ENCODE measurements at places on chromosomes 1 and 21. TPM values are rescaled to one million over a fixed set of nuclear protein-coding genes. Genes with fewer than 3 reads are reported as not detected.

GRCh38 chr21:38810826-38811164, 5.1 kb downstream of the ETS2 start:
- no peak for DNase-seq

- no peak for DNase-seq
These were observed 24.4 kb downstream of the GRHL3 start for GRCh38 chr1:24343412-24344089.

DNA sequence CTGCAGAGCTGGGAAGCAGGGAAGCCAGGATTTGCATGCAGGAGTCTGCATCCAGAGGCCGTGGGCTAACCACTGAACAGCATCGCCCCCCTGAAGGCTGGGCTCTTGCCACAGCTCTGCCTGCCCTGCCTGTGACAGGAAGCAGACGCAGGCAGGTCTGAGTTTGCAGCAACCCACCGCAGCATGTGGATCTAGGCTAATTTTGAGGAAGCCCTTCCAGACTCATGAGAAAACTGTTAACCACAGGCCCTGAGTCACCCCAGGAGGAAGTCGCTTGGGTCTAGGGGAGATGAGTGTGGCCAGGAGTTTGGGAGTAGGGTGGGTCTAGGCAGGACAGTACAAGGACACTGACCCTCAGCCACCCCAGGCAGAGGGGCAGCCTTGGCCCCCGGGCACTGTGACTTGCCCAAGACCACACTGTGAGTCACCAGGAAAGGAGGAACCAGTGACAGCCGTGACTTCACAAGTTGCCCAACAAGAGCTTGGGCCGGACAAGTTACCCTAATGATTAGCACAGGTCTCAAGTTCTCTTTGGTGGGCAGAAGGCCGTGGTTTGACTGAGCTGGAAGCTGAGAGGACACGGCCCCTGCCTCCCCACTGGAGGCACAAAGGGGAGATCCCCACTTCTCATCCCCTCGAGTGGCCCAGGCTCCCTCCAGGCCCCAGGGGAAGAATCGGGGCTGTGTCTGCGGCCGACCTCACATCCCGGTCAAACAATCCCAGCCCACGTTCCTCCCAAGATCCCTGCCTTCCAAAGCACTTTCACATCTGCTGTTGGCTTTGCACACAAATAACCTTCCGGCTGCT, 826 bp downstream of the LAPTM5 start:
- DNase-seq: peak; percentile 21

The SH2D5 gene
- total RNA-seq: 0.30 TPM

The STK40 gene
- 17.9 TPM for total RNA-seq

GRCh38 chr1:92488832-92489231, 2.1 kb upstream of the GFI1 start:
- DNase-seq: no peak

DNA sequence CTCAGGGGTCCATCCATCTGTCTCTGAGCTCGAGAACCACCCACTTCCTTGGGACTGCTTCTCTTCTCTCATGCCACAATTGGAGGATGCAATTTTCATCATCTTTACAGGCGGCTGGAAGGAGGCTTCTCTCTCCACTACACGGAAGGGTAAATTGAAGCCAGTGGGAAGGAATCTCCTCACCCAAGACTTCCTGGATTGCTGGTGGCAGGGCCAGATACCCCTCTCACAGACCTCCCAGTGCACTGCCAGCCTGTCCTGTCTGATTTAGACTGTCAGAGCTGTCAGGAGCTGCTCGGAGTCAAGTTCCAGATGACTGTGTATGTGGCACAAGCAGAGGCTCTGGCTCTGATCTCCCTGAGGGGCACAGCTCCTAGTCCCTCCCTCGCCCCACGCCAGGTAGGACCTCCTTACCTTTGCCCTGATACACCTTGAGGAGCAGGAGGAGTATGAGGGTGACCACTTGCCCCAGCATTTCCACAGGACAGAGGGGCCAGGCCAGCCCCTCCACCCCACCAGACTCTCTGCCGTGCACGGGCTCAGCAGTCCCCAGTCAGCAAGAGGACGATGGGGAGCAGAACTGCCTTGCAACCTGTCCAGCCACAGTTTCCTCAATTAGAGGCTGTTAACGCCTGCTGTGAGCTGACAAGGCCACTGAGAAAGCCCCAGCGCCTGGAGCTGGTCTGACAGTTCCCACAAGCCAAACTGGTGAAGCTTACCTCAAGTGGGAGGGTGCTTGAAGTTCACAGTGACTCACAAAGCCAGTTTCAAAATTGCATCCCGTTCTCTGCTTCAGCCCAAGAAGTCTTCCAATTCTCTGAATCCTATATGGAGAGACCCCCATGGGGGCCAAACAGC, at the start of gene CD244:
Gene CD244, minus strand, starts transcription at position 685 of the 858 bp plus-strand sequence. Its CDS starts 210 bp downstream, at position 475.
- DNase-seq: no peak

DNA sequence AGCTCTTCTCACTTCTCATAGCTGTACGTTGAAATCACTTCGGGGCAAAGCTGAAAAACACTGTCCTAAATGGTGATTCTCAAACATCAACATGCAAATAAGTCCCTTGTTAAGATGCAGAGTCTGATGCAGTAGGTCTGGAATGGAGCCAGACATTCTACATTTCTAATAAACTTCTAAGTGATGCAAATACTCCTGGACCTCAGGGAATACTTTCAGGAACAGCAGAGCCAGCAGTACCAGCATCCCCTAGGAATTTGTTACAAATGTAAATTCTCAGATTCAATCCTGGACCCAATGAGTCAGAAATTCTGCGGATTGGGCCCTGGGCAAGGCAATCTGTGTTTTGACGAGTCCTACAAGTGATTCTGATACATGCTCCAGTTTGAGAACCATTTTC, 152.3 kb downstream of the PCNX2 start:
- no peak for DNase-seq

- DNase-seq: no peak
These were observed 27.9 kb downstream of the EBNA1BP2 start for GRCh38 chr1:43144237-43144636.

The KRTAP12-2 gene
- total RNA-seq: 1.5 TPM

The GOLT1A gene
- total RNA-seq: not detected

- DNase-seq: peak; percentile 27
These were observed at the start of gene FHAD1 for GRCh38 chr1:15246960-15247614. TSS of gene FHAD1 (plus strand) at chr1:15247223. CDS start at chr1:15251785, 4,562 bp downstream.

- no peak for DNase-seq
These were observed 9.6 kb upstream of the RPS6KC1 start for GRCh38 chr1:213041443-213041842.

The JAM2 gene
- 29.0 TPM for total RNA-seq

DNA sequence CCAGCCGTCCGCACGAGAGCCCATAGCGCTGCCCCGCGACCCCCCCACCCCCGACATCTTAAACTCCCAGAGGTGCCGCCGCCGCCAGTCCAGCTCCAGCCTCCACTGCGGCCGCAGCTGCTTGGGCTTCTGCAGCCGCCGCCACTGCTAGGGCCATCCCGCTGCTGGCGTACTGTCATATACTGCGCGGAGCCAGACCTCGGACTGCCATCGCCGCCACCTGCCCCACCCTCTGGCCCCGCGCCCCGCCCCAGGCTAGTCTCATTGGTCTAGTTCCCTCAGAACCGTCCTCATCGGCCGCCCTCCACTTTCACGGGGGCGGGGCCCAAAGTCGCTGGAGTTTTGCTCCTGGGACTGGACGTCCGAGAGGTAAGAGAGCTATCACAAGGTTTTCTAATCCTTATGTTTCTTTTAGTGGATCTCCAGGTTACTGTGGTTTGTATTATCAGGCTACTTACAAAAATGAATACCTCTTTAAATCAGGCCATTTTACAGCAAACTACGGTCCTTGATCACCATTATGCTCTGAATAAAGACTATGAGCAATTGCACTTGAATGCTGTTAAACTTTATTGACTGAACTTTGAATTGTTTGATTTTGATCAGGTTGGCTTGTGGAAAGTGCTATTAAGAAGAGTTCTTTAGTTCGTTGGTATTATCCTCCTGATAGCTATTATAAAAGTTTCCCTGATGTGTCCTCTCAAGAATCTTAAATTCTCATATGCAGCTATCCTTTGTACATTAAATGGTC, 2.8 kb upstream of the CD1D start:
- peak; percentile 8 for DNase-seq

The BRINP3 gene
- total RNA-seq: 0.20 TPM

The AKR7A3 gene
- 0.39 TPM for total RNA-seq

- DNase-seq: no peak
These were observed 7.2 kb upstream of the TACSTD2 start for GRCh38 chr1:58584082-58584895.

- no peak for DNase-seq
These were observed 36.1 kb upstream of the IL20 start for GRCh38 chr1:206829282-206829681.

The CLEC20A gene
- not detected for total RNA-seq

DNA sequence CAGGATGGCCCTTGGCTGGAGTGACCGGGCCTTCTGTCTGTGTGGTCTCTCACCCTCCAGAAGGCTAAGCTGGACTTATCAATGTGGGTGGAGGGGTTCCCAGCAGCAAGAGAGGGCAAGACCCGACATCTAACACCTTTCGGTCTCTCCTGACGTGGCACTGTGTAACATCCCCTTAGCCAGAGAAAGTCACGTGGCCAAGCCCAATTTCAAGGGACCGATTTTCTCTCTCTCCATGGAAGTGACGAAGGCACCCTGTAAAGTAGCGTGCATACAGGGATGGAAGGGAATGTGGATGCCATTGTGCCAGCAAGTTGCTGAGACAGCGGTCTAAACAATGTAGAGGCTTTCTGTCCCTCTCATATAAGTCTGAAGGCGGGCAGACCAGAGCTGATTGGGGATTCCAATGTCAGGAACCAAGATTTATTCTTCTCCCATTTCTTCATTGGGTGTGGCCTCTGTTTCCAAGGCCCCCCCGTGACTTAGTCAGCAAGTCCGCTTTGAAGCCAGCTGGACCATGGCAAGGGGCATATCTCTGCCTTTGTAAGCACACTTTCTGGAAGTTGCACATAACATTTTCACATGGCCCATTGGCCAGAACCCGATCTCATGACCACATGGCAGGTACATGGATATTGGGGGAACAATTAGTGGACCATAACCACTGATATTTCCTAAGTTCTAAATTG, 12.5 kb downstream of the MX1 start:
- no peak for DNase-seq

DNA sequence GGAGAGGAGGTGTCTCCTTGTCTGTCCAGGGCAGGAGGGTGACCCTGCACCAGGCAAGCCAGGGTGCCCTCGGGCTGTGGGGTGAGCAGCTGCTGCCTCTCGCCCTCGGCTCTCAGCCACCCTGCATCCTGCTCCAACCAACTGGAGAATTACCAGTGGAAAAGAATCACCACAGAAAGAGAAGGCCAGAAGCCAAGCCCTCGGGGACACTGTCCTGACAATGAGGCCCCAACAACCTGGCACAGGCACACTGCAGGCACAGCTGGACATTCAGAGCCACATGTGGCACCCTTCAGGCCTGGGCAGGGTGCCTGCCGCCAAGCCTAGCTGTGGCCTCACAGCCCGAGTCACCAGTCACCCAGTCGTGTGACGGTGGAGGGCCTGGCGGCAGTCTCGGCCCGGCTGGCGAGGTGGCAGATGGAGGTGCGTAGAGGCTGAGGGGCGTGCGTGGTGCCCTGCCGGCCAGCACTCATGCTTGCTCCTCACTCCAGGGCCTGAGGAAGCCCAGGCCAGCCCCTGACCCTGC, 12.0 kb downstream of the MEGF6 start:
- no peak for DNase-seq

GRCh38 chr1:77361621-77362020, 79.8 kb downstream of the AK5 start:
- no peak for DNase-seq

- no peak for DNase-seq
These were observed 44.8 kb downstream of the CHD1L start for GRCh38 chr1:147287133-147287865.

The C4BPA gene
- 0.39 TPM for total RNA-seq

Measured in skin of body (tissue), 3 donors.